Fibroblast of skin of left quadriceps (primary cell): ENCODE measurements at places on chromosomes 4 and X.

DNA sequence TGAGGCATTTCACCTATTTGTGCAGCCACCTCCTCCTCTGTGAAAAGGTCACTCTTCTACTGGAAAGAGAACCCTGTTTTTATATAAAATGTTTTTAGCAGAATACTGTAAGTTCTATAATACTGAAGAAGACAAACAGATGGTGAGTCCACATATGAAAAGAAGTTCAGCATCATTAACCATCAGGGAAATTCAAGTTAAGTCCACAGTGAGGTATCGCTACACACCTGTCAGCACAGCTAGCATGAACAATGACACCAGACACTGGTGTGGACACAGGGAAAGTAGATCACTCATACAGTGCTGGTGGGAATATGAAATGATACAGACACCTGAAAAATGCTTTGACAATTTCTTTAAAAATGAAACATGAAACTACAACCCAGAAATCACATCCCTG is 133.0 kb downstream of the MAD2L1 start:
- DNase-seq: no peak

DNA sequence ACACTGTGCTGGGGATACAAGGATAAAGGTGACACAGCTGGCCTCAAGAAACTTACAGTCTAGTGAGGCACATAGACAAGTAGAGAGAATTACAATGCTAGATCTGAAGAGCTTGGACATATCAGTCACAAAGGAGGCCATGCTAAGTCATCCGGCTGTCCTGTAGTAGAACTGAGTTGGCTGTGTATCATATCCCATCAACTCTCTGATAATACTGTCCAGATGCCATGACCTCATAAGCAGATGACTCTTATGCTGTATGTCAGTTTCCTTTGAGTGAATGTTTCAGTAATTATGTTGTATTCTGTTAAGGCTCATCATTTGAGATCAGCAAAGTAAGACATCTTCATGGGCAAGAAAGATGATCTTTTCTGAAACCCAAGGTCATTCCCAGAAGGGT is 442.9 kb downstream of the MID1IP1 start:
- DNase-seq: no peak

GRCh38 chr4:86401826-86402225 is 42.0 kb upstream of the MAPK10 start:
- DNase-seq: peak; percentile 7

- DNase-seq: no peak
Observed at GRCh38 chrX:53616946-53617345, 69.6 kb downstream of the HUWE1 start.

DNA sequence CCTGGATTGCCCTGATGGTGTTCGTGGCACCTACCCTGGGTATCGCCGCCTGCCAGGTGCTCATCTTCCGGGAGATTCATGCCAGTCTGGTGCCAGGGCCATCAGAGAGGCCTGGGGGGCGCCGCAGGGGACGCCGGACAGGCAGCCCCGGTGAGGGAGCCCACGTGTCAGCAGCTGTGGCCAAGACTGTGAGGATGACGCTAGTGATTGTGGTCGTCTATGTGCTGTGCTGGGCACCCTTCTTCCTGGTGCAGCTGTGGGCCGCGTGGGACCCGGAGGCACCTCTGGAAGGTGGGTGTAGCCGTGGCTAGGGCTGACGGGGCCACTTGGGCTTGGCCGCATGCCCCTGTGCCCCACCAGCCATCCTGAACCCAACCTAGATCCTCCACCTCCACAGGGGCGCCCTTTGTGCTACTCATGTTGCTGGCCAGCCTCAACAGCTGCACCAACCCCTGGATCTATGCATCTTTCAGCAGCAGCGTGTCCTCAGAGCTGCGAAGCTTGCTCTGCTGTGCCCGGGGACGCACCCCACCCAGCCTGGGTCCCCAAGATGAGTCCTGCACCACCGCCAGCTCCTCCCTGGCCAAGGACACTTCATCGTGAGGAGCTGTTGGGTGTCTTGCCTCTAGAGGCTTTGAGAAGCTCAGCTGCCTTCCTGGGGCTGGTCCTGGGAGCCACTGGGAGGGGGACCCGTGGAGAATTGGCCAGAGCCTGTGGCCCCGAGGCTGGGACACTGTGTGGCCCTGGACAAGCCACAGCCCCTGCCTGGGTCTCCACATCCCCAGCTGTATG is 1.8 kb downstream of the AVPR2 start:
- DNase-seq: no peak

GRCh38 chr4:143736861-143737260 is 36.4 kb upstream of the FREM3 start:
- DNase-seq: no peak

- DNase-seq: peak; percentile 28
Observed at GRCh38 chr4:102438396-102439235, 62.5 kb upstream of the NFKB1 start.

GRCh38 chr4:8699479-8700145 is 107.0 kb downstream of the CPZ start:
- DNase-seq: no peak

DNA sequence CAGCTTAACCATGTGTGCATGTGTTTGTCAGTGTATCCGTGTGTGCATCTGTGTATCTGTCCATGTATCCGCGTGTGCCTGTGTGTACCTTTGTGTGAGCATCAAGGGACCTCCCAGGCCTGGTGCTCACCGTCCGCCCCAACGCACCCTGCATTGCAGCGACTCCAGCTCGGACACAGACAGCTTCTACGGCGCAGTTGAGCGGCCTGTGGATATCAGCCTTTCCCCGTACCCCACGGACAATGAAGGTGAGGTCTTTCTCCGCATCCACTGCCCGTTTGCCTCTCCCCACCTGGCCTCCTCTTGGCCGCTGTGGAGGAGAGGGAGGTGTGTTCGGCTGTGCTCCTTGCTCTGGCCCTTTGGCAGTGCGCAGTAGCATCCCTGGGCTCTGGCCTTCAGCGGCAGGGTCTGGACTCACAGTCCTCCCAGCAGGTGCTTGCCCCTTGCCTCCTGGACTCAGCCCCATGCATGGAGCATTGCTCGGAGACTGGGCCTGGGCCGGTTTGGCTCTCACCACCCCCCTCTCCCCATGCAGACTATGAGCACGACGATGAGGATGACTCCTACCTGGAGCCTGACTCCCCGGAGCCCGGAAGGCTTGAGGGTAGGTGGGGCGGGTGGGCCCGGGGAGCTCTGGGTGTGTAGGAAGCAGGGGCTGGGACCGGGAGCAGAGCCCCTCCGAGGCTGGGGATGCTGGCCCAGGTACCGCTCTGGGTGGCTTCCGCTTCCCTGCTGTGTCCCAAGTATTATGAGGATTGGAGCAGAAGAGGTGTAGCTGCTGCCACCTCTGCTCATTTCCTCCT is 16.4 kb upstream of the ADD1 start:
- no peak for DNase-seq

- DNase-seq: no peak
Observed at GRCh38 chrX:68835104-68835442, 6.3 kb downstream of the EFNB1 start.

DNA sequence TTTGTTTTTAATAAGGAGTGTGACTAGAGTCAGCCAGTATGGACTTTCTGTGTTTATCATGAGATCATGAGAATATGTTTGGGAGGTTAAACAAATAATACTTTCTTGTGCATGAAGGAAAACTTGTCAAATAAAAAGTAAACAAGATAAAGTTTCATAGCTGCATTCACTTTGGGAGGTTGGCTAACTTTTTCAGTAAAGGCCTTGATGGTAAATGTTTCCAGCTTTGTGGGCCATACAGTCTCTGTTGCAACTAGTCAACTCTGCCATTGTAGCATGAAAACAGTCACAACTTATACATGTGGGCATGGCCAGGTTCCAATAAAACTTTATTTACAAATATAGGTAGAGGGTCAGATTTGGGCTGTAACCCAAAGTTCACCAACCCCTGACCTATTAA is 150.4 kb downstream of the MID1 start:
- DNase-seq: no peak

- DNase-seq: no peak
Observed at GRCh38 chr4:92450694-92451093, 146.9 kb downstream of the GRID2 start.

- DNase-seq: peak; percentile 71
Observed at GRCh38 chrX:21509912-21510311, 135.7 kb downstream of the CNKSR2 start.

GRCh38 chr4:8077181-8078108 is 81.2 kb downstream of the ABLIM2 start:
- no peak for DNase-seq

GRCh38 chrX:77668391-77669237 is 117.4 kb downstream of the ATRX start:
- no peak for DNase-seq

DNA sequence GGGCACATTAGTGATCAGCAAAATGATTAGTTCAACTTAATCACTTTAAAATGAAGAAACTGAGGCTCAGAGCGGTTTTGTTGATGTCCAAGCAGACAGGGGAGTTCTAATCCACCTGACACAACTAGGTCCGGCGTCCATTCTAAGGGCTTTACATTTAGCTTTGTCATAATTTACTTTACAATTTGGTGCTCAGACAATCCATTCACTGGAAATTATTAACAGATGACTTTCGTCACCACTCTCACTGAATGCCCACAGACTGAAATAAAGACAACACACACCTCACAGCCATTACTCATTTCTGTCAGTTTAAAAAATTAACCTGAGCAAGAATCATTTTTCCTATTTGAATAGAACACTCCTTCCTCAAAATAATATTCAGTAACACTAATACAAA is 10.8 kb downstream of the NR3C2 start:
- DNase-seq: no peak

GRCh38 chr4:3392321-3392720 is 49.4 kb upstream of the HGFAC start:
- no peak for DNase-seq

DNA sequence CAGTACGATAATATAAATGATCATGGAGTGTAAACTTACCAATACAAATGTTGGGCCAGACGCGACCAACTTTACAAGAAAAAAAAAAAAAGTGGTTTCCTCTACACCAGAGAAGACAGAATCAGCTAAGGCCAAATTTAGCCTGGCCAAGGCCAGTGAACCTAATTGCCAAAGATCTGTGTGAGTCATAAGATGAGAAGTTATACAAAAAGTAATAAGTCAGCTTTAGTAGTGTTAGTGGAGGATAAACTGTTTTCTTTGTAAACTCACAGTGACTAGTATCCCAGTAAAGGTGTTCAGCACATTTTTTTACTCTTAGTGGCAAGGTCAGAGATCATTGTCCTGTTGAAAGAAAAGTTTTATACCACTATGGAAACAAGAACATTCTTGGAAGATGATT is 531.4 kb upstream of the TECRL start:
- DNase-seq: no peak

DNA sequence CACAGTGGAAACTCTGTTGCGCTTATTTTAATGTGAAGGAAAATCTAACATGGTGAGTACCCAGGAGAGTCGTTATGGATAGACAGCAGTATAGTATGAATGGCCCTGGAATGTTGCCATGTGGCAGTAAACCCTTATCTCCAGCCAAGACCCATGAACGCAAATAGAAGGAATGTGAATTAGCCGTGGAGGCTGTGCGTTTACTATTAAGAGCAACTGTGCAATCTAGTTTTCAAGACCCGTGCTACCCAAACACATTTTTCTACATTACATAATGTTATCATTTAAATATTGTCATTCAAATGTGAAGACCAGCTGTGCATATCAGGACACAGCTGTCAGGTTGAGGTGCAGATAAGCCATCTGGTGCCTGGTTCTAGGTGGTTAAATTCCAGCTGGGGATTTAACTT is 13.3 kb upstream of the AGA start:
- DNase-seq: peak; percentile 81

DNA sequence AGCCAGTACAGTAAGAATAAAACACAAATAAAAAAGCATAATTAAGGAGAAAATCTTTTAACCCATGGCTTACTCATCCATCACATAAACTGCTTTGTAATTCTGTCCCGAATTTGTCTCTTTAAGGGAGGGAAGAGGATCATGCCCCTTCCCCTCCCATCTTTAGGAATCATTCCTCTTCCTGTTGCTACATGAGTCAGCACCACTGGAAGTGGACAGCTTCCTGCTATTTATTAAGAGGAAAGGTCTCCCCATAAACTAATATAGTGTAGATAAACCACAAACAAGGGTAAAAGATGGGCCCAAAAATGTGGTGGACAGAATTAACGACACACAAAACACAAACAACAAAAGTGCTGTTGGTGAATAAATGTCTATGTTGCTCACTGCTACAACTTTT is 75.8 kb downstream of the PPP3CA start:
- DNase-seq: no peak

DNA sequence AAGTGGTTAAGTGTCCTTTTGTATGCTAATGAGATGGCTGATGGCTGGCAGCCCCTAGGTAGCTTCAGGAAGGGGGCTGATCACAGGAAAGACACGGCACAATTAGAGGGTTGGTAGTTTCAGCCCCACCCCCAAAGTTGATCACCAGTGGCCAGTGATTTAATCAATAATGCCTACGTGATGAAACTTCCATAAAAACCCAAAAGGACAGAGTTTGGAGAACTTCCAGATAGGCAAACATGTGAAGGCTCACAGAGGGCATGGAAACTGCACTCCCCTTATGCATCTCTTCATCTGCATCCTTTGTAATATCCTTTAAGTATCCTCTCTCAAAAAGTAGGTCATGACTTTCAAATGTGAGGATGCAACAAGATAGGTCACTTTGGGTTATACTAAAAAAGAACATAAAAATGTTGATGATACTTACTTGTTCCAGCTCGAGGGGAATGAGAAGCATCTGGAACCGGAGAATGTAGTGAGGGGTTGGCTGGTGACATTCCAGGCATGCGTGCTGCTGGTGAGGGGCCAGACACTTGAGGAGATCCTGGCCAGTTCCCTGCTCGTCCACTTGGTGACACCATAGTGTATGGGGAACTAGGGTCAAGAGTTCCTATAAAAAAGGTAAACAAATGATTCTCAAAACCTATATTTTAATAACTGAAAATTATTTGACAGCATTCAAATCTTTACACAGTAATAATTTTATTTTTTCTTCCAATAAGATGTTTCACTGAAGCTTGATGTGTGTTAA is 16.7 kb upstream of the CXorf38 start:
- DNase-seq: no peak

GRCh38 chr4:152690706-152691651 is 11.2 kb upstream of the TMEM154 start:
- DNase-seq: no peak

GRCh38 chrX:37453821-37454220 is 104.7 kb downstream of the PRRG1 start:
- no peak for DNase-seq

DNA sequence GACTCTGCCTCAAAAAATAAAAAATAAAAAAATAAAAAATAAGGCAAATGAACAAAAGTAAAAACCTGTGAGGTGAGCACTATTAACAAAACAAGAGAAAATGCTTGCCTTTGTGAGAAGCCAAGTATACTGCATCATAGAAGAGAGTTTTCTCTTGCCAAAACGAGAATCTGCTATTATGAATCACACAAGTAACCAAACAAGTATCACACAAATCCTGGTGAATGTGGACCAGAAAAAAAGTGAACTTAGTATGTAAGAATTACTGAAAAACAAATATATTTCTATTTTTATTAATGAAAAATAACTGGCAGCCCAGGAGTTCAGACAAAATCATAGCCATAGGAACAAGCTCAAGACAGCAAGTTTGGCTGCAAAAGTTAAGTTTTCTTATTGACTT is 193.5 kb downstream of the PDGFC start:
- DNase-seq: no peak

- no peak for DNase-seq
Observed at GRCh38 chr4:15951781-15952180, 11.2 kb downstream of the FGFBP2 start.

GRCh38 chr4:10104991-10105276 is 11.7 kb downstream of the WDR1 start:
- DNase-seq: no peak
